Brain (organoid and tissue), 16 donors: ENCODE measurements at places on chromosomes 11 and 22. TPM values are rescaled to one million over a fixed set of nuclear protein-coding genes. Genes with fewer than 3 reads are reported as not detected.

GRCh38 chr11:128518493-128519207 lies 68.7 kb downstream of the ETS1 start:
- DNase-seq: no peak

GRCh38 chr22:20951932-20952380 lies 15.1 kb upstream of the AIFM3 start:
- DNase-seq: no peak

ZNF280A gene
- not detected for polyA plus RNA-seq

DNA sequence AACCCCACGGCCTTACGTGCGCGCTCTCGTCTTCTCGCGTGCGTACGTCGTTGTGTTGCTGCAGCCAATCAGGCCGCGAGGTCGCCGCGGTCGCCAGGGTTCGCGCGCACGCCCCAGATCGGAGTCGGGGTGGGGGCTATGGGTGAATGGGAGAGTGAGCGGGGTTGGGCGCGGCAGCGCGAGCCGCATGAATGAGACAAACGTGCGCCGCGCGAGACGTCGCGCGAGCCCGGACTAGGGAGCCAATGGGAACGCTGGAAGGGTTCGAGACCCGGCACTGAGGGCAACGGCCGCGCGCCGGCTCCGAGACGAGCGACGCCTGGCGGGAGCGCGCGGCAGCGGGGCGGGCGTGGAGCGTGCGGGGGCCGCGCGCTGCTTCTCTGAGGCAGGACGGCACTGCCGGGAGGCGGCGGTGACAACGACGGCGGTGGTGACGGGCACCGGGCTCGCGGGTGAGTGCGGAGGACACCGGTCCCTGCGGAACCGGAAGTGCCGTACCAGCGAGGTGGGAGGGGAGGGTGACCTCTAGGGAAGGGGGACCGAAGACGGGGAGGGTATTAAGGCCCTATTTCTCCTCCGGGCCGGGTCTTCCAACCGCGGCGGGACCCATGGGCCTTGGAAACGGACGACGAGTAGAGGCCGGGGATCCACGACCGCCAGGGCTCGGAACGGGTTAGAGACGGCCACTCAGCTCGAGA lies at the start of gene ZDHHC5:
Gene ZDHHC5 (plus strand): TSS at position 379 of the 698 bp plus-strand sequence. CDS start 4,977 bp downstream, outside the sequence.
- DNase-seq: peak; percentile 99

OR8A1 gene
- not detected for polyA plus RNA-seq

DNA sequence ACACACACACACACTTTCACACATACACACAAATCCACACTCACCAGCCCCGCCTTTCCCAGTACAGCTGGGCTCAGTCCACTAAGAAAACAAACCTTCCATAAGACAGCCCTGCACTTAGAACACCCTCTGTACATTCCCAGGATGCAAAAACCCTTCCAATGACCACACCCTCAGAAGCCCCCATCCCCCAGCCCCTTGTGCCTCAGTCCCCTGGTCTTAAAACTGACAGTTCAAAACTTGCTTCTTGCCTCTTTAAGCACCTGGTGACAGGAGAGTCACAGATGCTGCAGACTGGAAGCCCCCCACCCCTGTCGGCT lies 23.0 kb downstream of the APLNR start:
- DNase-seq: peak; percentile 85

DNA sequence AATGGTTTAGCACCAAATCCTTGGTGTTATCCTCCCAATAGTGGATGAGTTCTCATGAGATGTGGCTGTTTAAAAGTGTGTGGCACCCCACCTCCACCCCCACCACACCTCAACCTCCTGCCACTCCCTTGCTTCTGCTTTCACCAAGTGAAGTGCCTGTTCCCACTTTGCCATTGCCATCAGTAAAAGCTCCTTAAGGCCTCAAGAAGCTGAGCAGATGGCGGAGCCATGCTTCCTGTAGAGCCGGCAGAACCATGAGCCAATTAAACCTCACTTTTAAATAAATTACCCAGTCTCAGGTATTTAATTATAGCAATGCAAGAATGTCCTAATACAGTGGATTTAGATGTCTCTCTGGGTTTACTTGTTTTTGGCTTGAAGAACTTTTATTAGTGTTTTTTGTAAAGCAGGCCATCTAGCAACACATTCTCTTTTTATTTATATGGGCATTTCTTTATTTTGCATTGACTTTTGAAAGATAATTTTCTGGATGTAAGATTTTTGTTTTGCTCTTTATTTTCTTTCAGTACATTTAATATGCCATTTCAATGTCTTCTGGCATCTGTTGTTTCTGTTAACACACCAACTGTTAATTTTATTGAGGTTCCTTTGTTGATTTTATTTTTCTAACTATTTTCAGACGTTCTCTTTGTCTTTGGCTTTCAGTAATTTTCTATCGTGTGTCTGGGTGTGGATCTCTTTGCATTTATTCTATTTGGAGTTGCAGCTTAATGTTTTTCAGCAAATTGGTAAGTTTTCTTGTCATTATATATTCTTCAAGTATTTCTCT lies 724.5 kb upstream of the CNTN5 start:
- peak; percentile 50 for DNase-seq

PDE3B gene
- polyA plus RNA-seq: 0.48 TPM

- no peak for DNase-seq
These were observed 6.6 kb upstream of the ASCL2 start for GRCh38 chr11:2277008-2277346.

EMSY gene
- polyA plus RNA-seq: 16.1 TPM
